NCI-H1417 treated with DMSO at 0.1 percent for 48 hours (cell line): ENCODE measurements at places on chromosomes 16 and 17.

- no peak for DNase-seq
These were observed 35.7 kb upstream of the MYLK3 start for GRCh38 chr16:46783800-46784199.

- DNase-seq, result no peak
These were observed 45.6 kb downstream of the PRMT7 start for GRCh38 chr16:68356249-68356918.

- no peak for DNase-seq
These were observed 24.5 kb upstream of the TEKT1 start for GRCh38 chr17:6856051-6856450.

- DNase-seq, result no peak
These were observed 33.4 kb downstream of the RAB11FIP4 start for GRCh38 chr17:31424944-31425281.

GRCh38 chr16:27999687-28000086 is 63.8 kb downstream of the GSG1L start:
- no peak for DNase-seq

GRCh38 chr17:40253565-40253964 is 34.1 kb upstream of the CDC6 start:
- DNase-seq, result no peak

DNA sequence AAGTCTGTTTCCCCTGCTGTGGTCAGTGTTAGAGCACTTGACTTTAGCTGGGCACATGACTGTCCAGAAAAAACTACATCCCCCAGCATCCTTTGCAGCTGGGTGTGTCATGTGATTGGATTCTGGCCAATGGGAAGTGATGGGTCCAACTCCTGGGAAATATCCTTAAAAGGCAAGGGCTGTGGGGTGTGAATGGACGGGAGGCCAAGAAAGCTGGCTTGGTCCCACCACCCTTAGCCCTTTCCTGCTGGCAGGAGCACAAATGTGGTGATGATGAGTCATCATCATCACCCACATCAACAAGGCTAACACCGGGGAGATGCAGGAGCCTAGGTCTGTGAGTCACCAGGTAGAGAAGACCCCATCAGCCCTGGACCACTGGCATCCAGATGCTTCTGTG is 341.7 kb downstream of the C16orf95 start:
- DNase-seq, result no peak

- no peak for DNase-seq
These were observed 213.6 kb upstream of the CDH5 start for GRCh38 chr16:66152823-66153393.

DNA sequence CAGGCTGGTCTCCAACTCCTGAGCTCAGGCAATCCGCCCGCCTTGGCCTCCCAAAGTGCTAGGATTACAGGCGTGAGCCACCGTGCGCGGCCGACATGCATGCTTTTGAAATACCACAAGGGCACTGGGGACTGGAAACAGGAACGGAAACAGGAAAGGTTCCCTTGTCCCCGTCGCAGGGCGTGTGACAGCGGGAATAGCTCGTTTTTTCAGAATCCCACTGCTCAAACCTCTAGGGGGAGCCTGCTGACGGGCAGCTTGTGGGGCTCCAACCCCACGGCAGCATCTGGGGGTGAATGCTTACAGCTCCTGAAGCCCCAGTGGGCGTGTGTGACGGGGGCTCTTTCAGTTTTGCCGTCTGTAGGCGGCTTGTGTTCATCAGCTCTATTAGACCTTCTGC is 18.8 kb upstream of the ASGR2 start:
- DNase-seq, result no peak
